ENCODE measurements at places on chromosomes 3 and 15. TPM values are rescaled to one million over a fixed set of nuclear protein-coding genes. Genes with fewer than 3 reads are reported as not detected.

CELSR3 gene
- 3.2 TPM for total RNA-seq

FBXL22 gene
- 0.20 TPM for total RNA-seq

PPP1R14D gene
- 0.53 TPM for total RNA-seq

TAGLN3 gene
- total RNA-seq, result 0.91 TPM

CCDC39 gene
- total RNA-seq, result not detected

C3orf20 gene
- total RNA-seq, result 0.04 TPM

CHRNA3 gene
- total RNA-seq, result not detected

DENND6A gene
- total RNA-seq, result 12.8 TPM

GOLGA6L7 gene
- total RNA-seq, result not detected

GOLGA8S gene
- not detected for total RNA-seq

CA12 gene
- total RNA-seq, result 0.08 TPM

PLSCR5 gene
- not detected for total RNA-seq

- DNase-seq, result no peak
Observed at GRCh38 chr3:197406266-197406665, 107.9 kb upstream of the DLG1 start.

DNA sequence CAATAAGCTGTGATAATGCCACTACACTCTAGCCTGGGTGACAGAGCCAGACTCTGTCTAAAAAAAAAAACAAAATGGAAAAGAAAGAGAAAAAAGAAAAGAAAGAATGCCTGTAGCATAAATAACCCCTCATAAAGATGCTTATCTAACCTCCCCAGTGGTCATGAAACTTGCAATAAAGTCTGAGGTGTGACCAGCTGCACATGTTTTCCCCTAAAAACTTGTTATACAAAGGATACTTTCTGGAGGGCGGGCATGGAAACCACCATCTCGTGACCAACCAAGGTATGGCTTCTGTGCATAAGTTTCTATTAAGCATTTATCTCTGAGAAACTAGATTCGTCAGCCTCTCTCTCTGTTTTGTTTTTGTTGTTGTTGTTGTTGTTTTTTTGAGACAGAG lies 21.8 kb downstream of the CCDC32 start:
- no peak for DNase-seq

DNA sequence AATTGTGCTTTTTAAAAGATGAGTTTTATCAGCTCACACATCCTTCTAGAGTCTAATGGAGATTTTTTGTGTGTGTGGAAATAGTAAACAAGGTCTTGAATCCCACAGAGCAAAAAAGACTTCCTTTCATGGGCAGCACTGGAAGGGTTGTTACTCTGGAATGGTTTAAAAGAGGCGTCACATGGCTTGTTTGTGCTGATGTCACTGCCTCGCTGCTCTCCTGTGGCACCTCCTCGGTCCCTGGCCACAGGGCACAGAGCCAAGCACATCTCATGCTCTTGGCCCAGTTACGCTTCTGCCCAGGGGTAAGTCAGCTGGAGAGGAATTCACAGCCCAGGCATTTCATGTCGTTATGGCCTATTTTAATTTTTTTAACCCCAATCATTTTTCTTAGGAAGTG lies 53.2 kb downstream of the PGPEP1L start:
- DNase-seq, result no peak

DNA sequence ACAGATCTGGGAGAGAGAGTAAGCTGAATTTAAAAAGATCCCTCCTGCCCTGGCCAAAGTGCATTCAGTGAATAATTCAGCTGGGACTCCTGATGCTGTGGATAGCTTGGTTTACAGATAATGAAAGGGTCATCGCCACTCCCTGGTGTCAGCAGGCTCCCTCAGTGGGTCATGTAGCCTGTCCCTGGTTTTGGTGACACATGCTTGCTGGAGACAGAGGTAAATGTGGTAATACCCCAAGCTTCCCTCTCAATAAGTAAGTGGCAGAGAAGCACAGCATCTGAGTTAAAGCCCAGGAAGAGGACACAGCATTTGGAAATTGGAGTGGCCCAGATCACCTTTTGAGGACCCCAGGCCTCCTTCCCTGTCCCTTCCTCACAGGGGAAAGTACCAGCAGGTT lies 1.8 kb downstream of the TMEM115 start:
- DNase-seq, result no peak

DNA sequence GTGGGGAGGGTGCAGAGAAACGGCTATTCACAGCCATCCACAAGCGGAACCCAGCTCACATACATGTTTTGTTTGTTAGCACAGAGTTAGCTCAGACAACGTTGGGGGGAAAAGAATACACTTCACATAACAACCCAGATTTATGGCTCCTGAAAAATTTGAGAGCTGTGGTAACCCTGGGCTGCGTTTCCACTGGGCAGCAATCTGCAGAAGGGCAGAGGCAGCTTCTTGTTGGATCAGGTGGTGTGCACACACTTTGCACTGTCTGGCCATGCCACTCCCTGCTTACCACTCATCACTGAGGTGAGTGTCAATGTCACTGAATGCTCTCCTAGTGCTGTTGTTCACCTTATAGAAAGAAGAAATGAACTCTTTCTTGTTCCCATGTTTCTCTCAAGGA lies 299.8 kb upstream of the SOX14 start:
- DNase-seq, result no peak

- no peak for DNase-seq
Observed at GRCh38 chr3:40873934-40874699, 325.2 kb upstream of the CTNNB1 start.

- no peak for DNase-seq
Observed at GRCh38 chr3:120450600-120451271, at the start of gene FSTL1. TSS of gene FSTL1 (minus strand) at chr3:120450992. CDS start at chr3:120450746, 246 bp downstream.

DNA sequence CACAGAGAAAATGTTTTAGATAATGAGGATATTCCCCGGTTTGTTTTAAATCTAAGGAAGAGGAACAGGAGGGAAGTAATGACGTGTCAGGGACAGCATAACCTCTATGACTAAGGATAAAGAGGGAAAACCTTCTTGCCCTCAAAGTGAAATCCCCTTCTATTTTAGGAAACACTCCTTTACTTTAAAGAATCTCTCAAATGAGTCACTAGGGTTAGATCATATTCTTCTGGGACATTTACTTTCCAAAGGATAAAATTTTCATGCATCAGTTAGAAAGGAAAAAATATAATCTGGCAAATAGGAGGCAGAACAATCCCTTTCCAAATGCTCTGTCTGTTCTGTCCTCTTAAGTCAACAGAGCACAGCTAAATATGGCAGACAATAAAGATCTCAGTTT lies 43.2 kb upstream of the UBE2E2 start:
- no peak for DNase-seq

DNA sequence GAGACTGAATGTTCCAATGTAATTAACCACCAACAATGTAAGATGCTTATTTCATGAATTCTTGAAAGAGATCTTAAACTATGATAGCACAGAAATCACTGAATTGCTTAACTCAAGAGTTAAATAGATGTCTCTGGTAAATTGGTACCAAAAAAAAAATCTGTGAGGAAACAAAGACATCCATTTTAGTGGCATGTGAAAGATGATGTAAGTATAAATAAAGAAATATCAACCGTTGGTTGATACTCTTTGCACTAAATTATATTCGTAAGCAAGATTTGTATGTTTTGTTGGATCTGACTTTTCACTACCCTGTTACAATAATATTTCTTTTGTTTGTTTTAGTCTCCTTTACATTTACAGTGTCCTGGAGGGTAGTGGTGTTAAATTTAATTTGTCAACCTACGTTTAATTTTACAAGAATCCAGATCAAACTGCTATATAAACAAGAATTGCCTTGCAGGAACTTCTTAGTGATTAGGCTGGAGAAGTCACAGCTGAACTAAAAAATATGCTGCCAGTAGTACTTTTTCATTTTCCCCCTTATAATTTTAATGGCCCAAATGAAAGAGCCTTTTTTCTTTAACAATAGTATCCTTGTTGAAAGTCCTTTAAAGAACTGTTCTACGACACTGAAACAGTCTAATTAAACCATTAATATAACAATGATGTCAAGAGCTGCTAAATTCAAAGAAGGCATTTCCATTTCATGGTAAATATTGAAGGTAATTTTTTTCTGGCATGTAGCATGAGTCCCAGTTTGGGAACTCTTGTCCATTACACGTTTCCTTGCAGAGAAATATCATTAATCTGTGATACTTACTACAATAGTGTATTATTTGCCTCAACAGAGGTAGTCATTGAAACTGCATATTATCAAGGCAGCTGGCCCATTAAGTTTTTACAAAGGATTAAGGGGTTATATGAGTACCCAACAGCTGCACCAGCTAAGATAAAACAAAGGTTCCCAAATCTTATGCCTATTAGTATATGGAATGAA lies 109.6 kb upstream of the PHLDB2 start:
- DNase-seq, result no peak

- no peak for DNase-seq
Observed at GRCh38 chr3:126970101-126970500, 12.8 kb upstream of the PLXNA1 start.

- DNase-seq, result no peak
Observed at GRCh38 chr3:38468765-38469164, 15.1 kb downstream of the ACVR2B start.

- no peak for DNase-seq
Observed at GRCh38 chr15:52111517-52112202, 915 bp downstream of the BCL2L10 start.

- no peak for DNase-seq
Observed at GRCh38 chr3:129261894-129262293, 12.5 kb downstream of the COPG1 start.

DNA sequence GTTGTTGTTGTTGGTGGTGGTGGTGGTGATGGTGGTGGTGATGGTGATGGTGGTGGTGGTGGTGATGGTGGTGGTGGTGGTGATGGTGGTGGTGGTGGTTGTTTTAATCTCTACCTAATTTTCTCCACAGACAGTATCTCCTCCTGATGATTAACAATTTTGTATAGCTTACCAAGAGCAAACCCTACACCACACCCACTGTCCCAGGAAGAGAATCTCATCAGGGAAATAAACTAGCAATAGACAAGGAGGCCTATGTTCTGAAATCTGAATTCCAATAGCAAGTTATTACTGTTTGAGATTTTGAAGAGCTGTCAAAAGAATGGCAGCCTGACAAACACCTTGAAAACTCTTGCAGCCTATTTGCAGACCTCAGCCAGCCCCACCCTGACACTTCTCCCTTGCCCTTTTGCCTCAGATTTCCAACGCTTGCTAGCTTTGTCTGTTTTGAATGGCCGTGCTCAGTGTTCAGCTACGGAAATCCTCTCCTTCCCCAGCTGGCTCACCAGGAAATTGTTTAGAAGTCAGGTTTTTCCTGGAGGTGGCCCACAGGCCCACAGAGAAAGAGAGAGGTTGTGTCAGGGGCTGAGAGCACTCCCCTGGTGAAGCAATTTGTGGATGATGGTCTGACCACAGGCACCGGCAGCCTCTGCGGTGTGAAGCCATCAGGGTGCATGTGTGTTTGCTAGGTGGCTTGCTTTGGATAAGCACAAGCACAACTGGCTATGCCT lies 101.6 kb downstream of the MAGI1 start:
- no peak for DNase-seq

GRCh38 chr3:171933441-171933840 lies 90.3 kb downstream of the TMEM212 start:
- DNase-seq, result no peak

GRCh38 chr3:44077267-44077666 lies 164.4 kb upstream of the TOPAZ1 start:
- no peak for DNase-seq

DNA sequence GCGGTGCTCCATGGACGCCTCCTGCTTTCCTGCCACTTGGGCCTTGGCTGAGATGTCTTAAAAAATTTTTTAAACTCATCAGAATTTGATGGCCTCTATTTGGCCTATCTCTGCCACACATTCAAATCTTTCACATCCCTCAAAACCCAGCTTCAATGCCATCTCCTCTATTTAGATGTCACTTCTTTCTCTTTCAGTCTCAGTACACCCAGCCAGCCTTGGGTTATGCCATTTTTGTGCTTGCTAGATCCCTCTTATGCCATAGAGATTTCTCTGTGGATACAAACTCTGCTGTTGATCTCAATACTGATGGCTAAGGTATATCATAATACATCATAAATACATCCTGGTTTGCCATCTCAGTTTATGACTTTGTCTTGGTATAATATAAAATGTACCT lies 222.3 kb upstream of the TPRG1 start:
- DNase-seq, result no peak

GRCh38 chr15:76223521-76223920 lies 87.7 kb downstream of the ETFA start:
- no peak for DNase-seq

- no peak for DNase-seq
Observed at GRCh38 chr3:37891227-37891626, 29.5 kb downstream of the CTDSPL start.
